ENCODE measurements at places on chromosomes 5 and 9.

- no peak for DNase-seq
These were observed 255.6 kb upstream of the SLC30A5 start for GRCh38 chr5:68838157-68838718.

GRCh38 chr5:159992566-159992965 is 16.4 kb upstream of the TTC1 start:
- no peak for DNase-seq

DNA sequence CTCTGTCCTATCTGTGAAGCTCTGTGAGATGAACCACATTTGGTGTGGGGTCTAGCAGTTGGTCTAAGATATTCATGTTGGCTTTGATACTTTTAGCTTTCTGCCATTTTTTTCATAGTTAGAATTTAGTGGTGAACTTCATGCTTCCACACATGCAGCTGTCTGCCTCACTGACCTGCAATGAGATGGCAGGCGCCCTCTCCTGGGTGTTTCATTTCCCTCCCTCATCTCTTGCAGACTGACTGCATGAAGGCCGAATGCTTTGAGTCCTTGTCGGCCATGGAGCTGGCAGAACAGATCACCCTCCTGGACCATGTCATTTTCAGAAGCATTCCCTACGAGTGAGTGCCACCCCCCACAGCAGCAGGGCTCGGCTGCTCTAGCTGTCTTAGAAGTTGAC is 26.1 kb upstream of the CKMT2 start:
- no peak for DNase-seq

DNA sequence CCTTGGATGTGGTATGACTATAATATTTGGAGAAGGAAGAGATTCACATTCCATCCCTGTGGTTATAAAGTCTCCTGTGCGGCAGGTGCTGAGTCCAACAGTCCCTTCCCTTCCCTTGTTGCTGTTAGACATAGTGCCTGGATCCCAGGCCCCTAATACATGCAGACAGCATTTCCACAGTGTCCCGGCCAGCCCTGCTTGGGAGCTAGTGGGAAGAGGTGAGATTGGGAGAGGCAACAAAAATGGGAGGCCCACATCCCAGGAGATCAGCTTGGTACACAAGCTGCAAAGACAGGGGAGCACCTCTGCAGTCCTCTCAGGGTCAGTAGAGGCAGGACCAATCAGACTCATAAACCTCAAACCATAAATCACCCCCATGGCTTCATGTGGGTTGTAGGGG is 3.3 kb upstream of the NEURL1B start:
- no peak for DNase-seq

- no peak for DNase-seq
These were observed 3.1 kb upstream of the KLHL3 start for GRCh38 chr5:137738947-137739346.

GRCh38 chr5:167147879-167148278 is 1143.6 kb upstream of the WWC1 start:
- DNase-seq: no peak

DNA sequence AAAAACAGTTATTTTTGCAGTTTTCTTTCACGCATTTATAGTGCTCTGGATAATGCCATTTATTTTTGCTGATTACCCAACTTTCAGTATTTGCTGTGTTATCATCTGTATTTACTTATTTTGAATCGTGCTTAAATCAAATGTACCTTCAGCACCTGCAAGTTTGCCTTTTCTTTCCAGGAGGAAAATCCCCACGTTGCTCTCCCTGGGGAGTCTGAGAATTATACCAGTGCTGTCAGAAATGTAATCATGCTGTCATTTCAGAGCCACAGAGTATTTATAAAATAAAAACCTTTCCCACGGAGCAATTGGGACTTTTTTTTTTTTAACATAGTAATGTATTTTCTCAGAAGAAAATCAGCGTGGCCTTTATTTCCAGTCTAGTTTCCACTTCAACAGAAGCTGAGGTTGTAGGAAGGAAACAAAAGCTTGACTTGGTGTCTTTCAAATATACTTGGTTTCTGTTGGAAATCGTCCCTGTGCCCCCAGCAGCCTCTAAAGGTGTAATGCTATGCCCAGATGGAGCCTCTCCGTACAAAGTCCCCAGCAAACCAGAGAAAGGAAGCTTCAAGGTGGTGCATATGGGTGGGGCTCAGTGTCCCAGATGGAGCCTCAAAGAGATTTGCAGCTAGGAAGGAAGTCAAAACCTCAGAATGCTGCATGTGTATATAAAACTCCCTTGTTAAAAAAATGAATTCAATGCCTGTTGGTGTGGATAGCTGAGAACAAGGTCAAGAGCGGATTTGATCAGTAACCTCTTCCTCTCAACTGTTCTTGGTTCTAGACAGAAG is 2.1 kb downstream of the GPR150 start:
- no peak for DNase-seq

DNA sequence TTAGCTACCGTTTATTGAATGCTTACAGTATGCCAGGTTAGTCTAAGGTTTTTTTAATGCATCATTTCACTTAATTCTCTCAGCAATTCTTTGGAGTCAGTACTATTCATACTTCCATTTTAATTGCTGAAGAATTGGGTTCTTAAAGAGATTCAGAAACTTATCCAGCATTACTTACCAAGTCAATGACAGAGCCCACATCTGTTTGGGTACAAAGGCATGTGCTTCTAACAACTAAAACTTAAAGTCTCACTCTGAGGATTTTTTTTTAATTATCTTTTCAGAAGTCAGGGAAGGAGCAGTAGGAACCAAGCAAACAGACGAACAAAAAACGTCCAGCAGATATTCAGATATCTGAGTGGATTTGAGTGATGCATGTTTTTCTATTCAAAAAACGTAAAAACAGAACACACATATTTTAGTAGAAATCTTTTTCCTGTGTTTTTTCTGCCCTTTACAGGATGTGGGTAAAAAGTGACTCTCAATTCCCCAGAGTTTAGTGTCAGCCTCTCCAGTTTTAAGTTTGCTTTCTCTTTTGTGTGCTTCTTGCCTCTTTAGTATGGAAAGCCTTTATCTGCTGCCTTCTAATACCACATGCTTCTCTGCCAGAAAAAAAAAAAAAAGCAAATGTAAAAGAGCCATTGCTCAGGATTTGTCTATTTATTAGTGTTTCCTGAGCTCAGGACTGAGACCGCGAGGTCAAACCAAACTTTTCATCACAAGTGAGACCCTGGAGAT is 118.0 kb downstream of the PRKACG start:
- no peak for DNase-seq

GRCh38 chr5:37668524-37669047 is 171.3 kb downstream of the GDNF start:
- no peak for DNase-seq

- DNase-seq: no peak
These were observed 79.4 kb upstream of the ADRB2 start for GRCh38 chr5:148746826-148747535.

DNA sequence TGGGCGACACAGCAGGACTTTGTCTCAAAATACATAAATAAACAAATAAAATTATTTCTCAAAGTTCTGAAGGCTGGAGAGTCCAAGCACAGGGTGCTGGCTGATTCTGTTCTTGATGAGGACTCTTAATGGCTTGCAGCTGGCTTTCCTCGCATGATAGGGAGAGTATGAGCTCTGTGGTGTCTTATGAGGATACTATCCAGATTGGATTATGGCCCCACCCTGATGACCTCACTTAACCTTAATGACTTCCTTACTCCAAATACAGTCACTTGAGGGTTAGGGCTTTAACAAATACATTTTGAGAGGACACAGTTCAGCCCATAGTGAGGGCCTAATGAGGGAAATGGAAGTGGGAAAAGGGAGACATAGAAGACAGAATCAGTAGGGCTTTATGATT is 87.7 kb downstream of the FOCAD start:
- DNase-seq: no peak

DNA sequence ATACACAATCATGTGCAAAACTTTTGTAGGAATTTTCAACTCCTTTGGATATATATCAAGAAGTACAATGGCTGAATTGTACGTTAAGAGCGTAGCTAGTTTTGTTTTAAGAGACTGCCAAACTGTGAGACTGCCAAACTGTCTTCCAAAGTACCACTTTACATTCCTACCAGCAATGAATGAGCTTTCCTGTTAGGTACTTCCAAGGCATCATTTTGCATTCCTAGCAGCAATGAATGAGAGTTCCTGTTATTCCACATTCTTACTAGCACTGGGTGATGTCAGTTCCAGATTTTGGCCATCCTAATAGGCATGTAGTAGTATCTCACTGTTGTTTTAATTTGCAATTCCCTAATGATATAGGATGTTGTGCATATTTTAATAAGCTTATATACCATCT is 219.3 kb downstream of the KCNN2 start:
- no peak for DNase-seq

DNA sequence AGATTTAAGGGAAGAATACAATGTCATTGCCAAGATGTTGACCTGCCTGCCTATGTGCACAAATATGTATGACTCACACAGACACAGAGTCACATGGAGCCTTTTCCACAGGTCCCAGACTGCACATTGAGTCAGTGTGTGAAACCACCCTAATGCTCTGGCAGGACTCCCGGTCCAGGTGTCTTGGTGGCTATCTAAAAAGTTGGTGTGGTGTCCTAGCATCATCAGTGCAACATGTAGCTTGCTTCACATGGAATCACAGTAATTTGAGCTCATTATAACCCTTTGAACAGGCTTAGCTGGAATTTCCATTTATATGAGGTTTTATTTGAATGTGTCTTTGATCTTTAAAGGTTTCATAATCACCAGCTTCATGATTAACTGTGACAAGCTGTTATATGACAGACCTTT is 10.7 kb downstream of the IFNA5 start:
- DNase-seq: no peak

DNA sequence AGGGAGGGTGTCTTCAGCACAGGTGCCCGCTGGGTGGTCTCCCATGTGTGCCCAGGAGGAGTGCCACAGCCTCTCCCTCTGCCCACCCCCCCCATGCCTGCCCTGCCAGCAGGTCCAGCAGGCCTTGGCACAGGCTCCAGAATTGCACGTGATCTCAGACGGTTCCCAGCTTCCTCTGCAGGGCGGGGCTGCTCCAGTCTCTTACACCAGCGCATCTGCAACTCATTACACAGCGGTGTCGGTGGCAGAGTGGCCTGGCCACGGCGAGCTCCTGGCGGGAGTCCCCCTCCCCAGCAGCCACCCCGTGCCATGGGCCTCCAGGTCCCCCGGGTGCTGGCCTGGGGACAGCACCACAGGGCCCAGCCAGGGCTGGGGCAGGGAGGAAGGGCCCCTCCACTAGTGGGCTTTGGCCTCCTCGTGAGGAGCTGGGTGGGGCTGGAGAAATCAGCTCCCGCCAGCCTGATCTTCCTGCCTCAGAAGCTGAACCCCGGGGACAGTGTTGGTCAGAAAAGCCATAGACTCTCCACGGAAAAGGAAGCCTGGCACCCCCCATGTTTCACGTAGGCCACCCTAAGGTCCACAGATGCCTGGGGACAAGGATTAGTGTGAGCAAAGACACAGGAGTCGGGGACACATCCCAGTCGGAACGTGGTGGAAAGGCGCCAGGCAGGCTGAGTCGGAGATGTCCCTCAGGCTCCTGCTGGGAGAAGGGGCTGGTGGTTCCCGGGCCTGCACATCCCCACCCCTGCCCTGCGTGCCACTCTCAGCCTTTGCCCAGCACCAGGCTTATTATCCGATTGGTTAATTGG is 40.2 kb downstream of the RXRA start:
- no peak for DNase-seq

Measured in activated CD4-positive, CD25-positive, alpha-beta regulatory T cell treated with anti-CD3 and anti-CD28 coated beads, Interleukin-2, amount 50 U/mL, for 16 hours (primary cell).